Renal cortex interstitium (tissue), 15 donors: ENCODE measurements at places on chromosomes 6 and 20.

- DNase-seq, result no peak
Measured at GRCh38 chr6:75693534-75693933, 55.5 kb upstream of the MYO6 start.

DNA sequence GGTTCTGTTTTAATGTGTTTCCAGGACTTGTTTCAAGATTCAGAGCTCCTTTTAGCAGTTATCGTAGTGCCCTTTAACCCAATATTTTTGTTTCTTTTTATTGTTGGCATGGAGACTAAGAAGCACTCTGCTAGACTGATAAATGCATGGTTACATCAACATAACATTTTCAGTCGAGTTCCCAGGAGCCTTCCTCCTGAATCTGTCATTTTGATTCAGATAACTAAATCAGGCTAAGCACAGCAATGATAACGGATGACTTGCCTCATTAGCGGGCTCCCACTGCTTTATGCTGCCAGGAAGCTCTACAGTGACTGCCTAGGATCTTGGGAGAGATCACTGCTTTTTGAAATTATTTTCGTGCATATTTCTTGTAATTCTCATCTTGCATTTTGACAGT lies 772.8 kb upstream of the GJE1 start:
- DNase-seq, result no peak

GRCh38 chr20:22352019-22352418 lies 232.4 kb downstream of the FOXA2 start:
- no peak for DNase-seq

DNA sequence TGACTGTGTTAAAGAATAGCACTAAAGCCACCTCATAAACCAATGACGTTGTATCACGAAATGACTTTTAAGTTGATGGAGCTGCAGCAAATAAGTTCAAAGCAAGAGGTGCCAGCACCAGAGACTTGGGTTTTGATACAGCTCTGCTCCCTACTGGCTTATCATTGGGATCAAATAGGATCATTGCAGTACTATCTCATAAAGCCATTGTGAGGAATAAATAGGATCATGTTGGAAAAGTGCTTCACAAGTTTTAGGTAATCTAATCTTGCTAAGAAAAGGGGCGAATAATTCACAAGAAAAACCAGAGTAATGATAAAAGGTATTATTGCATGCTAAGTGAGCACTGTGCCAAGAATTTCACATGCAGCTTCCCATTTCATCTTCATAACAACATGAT lies 10.4 kb upstream of the CEP85L start:
- DNase-seq, result no peak

GRCh38 chr6:73400656-73401055 lies 6.0 kb downstream of the DDX43 start:
- DNase-seq, result no peak

GRCh38 chr20:40279390-40279789 lies 409.6 kb downstream of the MAFB start:
- DNase-seq, result no peak

DNA sequence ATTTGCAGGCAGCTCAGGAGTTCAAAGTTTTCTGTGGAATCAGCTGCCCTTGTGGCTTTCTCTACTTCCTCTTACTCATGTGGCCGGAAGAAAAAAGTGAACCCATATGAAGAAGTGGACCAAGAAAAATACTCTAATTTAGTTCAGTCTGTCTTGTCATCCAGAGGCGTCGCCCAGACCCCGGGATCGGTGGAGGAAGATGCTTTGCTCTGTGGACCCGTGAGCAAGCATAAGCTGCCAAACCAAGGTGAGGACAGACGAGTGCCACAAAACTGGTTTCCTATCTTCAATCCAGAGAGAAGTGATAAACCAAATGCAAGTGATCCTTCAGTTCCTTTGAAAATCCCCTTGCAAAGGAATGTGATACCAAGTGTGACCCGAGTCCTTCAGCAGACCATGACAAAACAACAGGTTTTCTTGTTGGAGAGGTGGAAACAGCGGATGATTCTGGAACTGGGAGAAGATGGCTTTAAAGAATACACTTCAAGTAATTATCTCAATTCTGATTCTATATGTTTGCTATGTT lies 1.1 kb downstream of the MGME1 start:
- DNase-seq, result no peak

GRCh38 chr20:25218492-25218891 lies 23.0 kb downstream of the ENTPD6 start:
- no peak for DNase-seq

DNA sequence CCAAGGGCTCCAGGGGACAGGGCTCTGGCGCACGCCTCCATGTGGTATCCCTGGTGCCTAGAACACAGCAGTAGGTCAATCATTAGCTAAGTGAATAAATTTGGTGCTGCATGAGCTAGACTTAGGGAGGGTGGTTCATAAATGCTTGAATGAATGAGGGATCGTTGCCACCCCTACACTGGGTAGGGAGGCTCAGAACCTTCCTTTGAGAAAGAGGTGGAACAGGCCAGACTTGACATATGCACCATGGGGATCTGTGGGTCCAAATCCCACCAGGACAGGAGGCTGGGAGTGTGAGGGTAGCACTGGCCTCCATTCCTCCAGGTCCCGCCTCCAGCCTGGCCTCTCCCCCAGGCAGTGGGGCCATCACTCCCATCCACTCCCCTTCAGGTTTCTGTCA lies 13.8 kb downstream of the TEAD3 start:
- DNase-seq, result no peak

GRCh38 chr20:61980647-61981583 lies 84.8 kb downstream of the TAF4 start:
- DNase-seq, result no peak
